ENCODE measurements at places on chromosomes 12 and 14.

DNA sequence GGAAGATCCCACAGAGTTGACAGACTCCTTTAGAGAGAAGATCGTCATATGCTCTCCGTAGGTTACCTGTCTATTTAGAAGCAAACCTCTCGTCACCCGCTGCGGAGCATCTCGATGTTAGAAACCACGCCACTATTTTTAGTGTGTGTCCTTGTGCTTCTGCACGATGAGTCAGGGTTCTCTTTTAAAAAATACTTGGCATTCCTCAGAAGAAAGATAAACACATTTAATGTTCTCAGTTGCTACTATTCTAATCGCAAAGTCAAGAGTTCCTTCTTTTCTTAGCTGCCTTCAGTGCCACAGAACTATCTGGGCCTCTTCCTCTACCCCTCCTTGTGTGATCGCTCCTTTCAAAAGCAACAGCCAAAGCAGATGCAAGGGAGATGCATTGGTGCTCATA is 192.4 kb downstream of the PELI2 start:
- DNase-seq, result no peak

DNA sequence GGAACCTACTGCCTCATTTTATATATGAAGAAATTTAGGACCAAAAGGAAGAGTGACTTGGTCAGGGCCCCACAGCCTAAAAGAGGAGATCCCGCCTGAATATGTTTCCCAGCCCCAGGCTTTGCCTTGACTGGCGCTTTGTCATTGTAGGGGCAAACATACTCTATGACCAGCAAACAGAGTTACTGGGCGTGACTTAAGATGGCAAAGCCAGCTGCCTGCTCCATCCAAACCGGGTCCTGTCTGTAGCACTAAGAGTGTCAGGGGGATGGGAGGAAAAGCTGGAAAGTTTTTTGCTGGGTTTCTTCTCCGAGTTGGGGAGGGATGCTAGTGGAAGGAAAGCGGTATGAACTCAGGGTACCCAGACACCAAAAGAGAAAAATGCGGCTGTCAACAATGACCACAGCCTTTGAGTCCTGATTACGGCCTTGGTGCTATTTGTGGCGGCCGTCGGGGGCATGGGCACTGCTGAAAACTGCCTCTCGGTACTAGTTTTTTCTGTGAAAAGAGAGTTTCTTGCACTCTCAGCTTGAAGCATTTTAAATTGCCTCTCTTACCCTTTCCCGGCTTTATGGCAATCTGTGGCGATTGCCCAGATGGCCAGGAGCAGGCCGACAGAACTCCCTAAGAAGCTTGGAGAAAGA is 82.7 kb downstream of the PRIMA1 start:
- DNase-seq, result no peak

- DNase-seq, result no peak
Observed at GRCh38 chr14:31590206-31590605, 29.0 kb downstream of the NUBPL start.

DNA sequence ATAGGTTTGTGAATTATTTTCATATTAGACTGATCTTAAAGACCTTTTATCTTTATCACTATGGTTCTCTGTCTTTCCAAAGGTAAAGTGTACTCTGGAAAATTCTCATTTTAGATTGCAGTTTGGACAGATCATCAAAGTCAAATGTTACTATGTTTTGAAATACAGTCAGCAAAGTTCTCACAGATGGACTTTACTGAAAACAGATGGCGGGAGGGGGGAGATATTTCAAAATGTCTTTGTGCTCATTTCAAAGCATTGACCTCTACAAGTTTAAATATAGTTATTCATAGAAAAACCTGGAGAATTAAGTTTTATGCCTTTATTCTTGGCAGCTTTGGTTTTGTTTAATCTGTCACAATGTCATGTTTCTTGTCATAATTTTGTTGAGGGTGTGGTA is 51.8 kb upstream of the LRTM2 start:
- no peak for DNase-seq

DNA sequence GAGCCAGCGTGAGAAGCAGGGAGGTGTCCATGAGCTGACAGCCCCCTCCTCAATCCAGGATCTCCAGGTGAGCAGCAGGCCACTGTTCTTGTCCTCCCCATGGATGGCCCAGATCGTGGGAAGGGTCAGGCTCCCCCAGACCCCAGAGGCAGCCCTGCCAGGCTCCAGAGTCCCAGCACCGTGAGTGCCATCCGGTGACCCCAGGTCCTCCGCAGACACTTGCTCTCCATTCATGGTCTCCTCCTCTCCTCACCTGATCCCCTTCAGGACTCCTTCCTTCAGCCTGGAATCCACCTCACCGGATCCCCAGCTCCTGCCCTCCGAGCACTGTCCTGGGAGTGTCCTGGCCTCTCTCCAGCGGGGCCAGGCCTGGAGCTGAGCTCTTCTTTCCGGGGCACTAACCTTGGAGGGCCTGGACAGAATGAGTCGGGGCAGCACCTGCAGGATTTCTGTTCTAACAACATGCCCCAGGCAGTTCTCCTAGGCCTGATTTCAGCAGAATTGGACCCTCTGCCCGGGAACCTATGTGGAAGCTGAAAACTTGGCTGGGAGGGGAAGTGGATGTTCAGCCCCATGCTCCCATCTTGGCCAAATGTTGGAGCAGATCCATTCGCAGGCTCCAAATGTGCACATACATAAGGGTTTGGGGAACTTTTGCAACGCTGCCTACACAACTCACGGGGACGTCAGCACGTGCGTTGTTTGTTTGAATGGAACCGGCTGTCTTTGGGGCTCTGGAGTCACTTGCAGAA is 341.6 kb upstream of the SFSWAP start:
- no peak for DNase-seq

DNA sequence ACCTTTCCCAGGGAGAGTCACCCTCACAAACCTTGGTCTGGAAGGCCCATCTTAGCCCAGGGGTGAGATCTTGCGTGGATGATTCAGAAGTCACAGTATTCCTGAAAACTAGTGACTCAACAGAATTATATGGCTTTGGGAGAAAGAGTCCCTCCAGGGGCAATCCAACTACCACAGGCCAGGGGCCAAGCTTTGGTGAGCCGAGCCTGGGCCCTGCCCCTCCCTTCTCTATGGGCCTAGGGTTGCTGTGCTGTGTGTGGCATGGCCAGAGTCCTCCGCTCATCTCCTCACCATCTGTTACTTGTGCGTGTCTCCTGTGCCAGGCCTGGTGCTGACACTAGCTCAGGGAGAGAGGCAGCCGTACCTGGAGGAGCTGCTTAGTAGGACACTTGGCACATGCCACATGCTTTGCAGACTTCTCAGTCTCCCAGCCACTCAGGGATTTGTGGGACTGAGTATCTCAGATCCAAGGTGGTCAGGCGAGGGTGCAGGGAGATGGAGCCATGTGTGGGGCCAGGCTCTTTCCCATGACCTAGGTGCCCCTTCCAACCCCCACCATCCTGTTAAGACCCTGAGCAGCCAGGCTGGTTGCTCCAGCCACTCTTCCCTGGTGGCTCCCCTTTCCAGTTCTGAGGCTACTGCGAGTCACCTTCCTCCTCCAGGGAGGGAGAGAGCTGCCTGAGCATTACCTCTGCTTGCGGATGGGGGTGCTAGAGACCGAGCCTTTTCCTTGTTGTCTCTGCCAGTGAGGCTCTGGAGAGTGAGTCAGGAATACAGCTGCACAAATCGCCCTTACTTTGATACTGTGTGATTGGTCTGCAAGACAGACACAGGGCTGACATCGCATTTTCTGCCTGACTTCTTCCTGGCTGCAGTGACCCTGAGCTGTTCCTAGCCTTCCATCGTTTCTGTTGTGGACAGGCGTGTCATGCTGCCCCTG is 94.1 kb downstream of the SLC25A47 start:
- DNase-seq, result no peak

GRCh38 chr14:90788031-90788430 is 28.2 kb downstream of the TTC7B start:
- DNase-seq, result no peak

DNA sequence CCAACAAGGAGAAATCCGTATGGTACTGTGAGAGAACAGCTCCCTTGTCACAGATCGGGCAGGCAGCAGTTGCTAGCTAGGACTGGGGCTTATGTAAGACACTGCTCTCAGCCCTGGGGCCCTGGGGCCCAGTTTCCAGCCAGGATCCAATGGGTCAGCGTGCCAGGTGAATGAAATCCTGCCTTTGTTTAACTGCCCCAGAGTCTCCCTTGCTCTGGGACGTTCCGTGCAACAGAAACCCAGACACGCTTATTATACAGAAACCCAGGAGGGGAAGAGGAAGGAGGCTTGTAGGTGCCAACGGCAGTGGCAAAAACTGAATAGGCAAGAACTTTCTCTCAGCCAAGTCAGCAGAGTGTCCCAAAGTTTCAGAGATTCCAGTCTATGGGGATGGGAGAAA is 110.6 kb downstream of the DIO2 start:
- DNase-seq, result no peak

DNA sequence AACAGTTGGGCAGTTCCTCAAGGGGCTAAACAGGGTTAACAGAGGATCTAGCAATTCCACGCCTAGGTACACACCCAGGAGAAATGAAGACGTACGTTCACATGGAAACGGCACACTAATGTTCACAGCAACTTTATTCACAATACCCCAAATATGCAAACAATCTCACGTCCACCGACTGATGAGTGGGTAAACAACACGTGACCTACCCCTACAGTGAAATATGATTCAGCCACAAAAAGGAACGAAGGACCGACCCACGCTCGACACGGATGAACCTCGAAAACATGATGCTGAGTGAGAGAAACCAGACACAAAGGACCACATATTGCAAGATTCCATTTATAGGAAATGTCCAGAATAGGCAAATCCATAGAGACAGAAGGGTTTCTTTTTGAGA is 112.7 kb downstream of the NCOR2 start:
- DNase-seq, result no peak

GRCh38 chr14:61997161-61997560 is 234.9 kb downstream of the SNAPC1 start:
- no peak for DNase-seq

GRCh38 chr12:118370601-118371000 is 2.1 kb downstream of the TAOK3 start:
- no peak for DNase-seq

GRCh38 chr12:57166971-57167371 is 19.6 kb upstream of the LRP1-AS start:
- no peak for DNase-seq

DNA sequence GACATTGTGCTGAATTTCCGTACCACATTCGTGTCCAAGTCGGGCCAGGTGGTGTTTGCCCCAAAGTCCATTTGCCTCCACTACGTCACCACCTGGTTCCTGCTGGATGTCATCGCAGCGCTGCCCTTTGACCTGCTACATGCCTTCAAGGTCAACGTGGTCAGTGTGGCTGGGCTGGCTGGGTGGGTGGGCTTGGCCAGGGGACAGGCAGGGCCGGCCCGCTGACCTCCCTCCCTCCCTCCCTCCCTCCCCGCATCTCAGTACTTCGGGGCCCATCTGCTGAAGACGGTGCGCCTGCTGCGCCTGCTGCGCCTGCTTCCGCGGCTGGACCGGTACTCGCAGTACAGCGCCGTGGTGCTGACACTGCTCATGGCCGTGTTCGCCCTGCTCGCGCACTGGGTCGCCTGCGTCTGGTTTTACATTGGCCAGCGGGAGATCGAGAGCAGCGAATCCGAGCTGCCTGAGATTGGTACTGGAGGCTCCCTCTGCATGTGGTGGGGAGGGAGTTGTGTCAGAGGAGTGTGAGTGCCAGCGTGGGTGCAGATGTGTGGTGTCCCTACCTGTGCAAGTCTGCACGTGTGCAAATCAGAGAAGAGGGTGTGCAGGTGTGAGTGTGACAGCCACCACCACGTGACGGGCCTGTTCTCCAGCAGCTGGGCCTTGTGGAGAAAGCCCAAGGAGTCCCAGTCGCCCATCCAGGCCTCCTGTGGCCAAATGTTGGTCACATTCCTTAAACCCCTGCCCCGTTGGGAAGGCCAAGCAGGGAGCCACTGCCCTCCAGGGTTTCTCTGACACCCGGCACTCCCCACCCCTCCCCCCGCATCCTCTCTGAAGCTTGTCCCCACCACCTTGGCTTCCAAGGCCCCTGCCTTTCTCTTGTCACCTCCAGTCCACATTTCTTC is 5.3 kb downstream of the KCNH3 start:
- no peak for DNase-seq

- DNase-seq, result no peak
Observed at GRCh38 chr12:55445357-55445756, 1.5 kb downstream of the OR6C2 start.
